ENCODE measurements at places on chromosomes 6 and 20.

- DNase-seq, result no peak
Observed at GRCh38 chr20:52496191-52496590, 304.6 kb upstream of the ZFP64 start.

- no peak for DNase-seq
Observed at GRCh38 chr6:138830248-138830647, 34.4 kb downstream of the ECT2L start.

DNA sequence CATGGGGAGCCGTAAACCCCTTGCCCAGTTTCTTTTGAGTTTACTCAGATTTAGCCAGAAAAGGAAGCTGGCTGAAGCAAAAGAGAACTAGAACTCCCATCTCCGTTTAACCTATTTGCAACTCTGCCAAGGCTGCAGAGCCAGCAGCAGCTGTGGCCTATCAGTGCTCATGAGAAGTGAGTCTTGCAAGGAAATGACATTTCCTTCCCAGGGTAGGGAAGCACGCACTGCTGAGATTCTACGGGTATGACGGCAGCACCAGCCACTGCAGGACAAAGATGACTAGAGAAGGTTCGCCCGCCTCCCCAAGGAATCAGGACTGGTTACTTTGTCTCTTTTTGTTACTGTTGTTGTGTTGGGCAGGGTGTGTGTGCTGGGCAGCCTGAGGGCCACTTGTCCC, 47.6 kb downstream of the PPP1R3G start:
- DNase-seq, result no peak

GRCh38 chr20:33668466-33669155, 1.9 kb downstream of the ACTL10 start:
- DNase-seq, result no peak

- no peak for DNase-seq
Observed at GRCh38 chr6:88749849-88750248, 213.6 kb downstream of the RNGTT start.

DNA sequence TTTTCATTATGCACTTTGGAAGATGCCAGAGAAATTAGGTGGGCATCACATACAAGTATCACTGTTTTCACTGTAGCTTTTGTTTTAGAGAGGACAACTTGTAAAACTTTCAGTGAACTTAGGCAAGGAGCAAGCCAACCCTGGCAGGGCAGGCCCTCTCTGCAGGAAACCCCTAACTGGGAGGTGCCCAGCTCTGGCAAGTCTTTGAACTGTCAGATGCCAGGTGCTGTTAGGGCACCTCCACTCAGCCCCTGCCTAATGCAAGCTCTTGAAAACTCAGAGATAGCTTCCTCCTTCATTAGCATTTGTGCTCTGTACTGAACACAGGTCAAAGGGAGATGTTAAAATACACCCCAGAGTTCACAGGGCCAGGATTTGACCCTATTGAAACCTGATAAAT, 774.2 kb upstream of the FLRT3 start:
- no peak for DNase-seq

DNA sequence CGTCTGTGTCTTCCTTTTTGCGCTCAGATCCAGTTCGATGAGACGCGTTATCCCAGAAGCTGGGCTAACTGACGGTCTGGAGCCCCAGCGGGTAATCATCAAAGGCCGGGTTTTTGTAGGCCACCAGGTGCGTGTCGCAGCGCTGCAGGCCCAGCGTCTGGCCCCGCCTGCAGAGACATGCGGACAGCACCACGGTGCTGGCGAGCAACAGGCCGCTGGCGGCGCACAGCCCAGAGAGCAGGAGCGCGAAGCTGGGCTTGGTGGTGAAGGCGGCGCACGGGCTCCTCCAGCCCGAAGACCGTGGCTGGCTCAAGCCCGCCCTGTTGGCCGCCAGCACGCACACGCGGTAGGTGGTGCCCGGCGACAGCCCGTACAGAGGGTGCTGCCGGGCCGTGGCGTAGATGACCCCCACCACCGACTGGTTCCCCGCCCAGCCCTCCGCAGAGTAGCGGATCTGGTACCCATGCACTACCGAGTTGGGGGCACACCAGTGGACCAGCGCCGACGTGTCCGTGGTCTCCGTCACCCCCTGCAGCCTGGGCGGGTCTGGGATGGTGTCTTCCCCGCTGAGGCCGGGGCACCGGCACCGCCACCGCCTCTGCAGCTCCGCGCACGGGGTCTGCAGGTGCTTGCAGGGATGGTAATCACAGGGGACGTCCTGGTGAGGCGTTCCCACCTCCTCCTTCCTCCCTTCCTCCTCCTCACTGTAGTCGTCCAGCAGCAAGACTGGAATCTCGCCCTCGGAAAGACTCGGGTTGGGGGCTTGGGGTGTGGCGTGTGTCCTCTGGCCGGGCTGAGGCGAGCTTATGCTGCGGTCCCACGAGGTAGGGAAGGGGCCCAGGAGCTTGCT, 12.7 kb downstream of the LRRN4 start:
- DNase-seq, result no peak

DNA sequence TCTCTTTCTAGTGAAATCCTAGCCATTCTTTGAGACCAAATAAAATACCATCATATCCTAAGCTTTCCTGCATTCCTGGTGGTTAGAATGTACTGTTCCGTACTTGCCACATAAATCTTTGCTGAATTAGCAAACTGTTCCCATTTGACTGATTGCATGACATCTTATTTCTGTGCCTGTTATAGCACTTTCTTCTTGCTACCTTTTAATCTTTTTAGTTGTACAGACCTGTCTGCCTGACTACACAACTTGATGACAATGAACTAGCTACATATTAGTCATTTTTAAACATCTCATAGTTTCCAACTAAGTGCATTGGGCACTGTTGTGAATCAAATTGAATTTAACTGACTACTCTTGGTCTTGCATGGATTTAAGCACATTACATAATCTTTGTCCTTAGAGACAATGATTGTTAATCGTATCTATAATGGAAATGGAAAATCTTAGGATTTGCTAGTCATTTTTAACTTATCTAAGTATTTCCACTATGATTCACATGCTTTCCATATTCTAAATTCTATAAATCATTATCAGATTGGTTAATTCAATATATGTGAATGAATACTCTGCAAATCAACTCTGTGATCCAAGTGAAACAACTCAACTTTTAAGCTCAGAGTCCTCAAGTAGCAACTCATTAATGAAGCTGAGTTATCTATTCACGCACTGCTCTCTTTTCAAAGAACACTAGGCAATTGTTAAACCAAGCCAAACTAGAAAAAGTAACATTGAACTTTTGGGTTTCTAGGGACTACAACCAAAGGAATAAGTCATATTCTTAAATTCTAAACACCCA, 109.0 kb downstream of the TNFRSF21 start:
- DNase-seq, result no peak

- DNase-seq, result no peak
Observed at GRCh38 chr6:138594758-138595140, 95.5 kb upstream of the NHSL1 start.

GRCh38 chr6:78701407-78701806, 165.9 kb upstream of the IRAK1BP1 start:
- no peak for DNase-seq

- DNase-seq, result no peak
Observed at GRCh38 chr6:41629128-41629527, 9.1 kb upstream of the MDFI start.

DNA sequence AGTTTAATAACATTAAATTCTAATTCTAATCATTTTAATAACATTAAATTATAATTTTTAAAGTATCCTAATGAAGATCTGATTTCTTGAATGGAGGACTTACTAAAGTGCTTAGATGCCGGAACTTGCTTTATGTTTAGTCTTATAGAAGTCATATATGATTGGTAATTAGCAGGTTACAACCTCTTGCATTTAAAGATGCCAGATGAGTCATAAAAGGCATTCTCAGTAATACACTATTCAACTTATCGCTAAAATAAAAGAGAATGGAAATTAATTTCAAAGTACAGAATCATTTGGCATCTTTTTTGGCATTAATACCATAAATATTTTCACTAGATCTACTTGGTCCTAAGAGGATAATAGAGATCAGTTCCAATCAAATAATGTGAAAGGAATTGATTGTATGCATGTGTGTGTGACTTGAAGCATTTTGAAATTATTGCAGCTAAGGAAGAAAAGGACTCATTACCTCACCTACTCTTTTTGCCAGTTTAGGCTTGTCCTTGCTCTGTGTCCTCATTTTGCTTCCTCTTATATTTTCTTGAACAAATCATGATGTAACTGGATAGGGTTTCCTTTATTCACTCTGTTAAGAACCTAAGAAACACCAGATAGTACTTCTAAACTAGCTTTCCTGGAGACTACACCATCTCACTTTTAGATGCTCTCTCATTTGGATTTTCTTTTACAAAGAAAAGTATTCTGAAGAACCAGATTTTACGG, 2.7 kb downstream of the COL21A1 start:
- DNase-seq, result no peak

GRCh38 chr6:49406250-49406970, 56.6 kb downstream of the MMUT start:
- DNase-seq, result no peak

DNA sequence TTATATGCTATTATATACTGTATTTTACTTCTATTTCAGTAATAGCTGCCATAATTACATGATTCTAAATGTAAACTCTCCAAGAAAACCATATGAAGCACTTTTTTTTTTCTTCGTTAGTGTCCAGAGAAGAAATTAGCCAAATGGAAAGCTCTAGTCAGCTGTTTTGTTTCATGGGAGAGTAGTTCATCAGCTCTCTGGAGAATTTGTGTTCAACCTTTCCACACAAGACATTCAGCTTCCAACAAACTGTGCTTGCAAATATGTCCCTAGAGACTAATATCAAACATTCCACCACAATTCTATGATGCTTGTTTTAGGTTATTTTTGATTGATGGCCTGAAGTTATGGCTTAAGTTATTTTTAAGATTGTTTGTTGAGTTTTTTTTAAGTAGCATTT, 19.5 kb downstream of the FHL5 start:
- no peak for DNase-seq

- no peak for DNase-seq
Observed at GRCh38 chr20:8523684-8524083, 391.6 kb downstream of the PLCB1 start.

DNA sequence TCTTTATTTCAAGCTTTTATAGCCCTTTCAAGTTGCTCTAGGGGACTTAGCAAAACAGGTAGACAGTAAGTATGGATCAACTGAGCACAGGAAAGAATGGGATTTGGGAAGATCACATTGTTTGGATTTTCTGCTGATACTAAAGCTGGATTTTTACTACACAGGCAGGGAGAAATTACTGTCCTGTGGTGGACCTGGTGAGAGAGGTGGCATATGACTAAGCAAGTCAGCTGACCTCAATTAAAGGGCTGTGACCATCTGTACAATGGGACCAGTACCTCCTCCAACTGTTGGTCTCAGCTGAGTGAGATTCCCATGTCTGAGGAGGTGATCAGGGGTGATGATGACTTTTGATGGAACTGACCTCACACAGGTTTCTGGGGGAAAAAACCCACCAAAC, 28.0 kb downstream of the RREB1 start:
- no peak for DNase-seq

GRCh38 chr20:8700756-8701155, 368.1 kb upstream of the PLCB4 start:
- DNase-seq, result no peak

- DNase-seq, result no peak
Observed at GRCh38 chr6:74268815-74269599, 573.0 kb downstream of the CD109 start.

- no peak for DNase-seq
Observed at GRCh38 chr6:73983367-73983766, 287.4 kb downstream of the CD109 start.

- no peak for DNase-seq
Observed at GRCh38 chr6:21323577-21323976, 270.0 kb upstream of the SOX4 start.

All from GM19239 (cell line).